ENCODE measurements at places on chromosomes 11 and 22.

GRCh38 chr11:128948583-128948982, 5.9 kb upstream of the TP53AIP1 start:
- DNase-seq: no peak

DNA sequence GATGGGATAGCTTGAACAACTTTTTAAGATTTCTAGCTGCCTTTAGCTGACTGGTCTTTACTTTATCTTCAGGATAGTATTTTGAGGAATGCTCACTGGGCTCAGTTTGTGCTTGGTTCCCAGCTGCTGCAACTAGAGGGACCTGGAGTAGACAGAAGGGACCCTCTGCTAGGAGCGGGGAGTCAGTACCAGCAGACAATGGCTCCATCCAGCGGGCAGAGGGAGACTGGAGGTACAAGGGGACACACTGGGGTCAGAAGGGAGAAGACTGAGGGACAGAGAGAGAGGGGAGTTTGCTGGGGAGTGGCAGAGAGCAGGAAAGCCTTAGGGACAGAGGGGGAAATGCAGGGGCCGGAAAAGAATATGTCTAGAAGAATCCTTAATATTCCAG, 22.0 kb upstream of the ACER3 start:
- DNase-seq: peak; percentile 21

DNA sequence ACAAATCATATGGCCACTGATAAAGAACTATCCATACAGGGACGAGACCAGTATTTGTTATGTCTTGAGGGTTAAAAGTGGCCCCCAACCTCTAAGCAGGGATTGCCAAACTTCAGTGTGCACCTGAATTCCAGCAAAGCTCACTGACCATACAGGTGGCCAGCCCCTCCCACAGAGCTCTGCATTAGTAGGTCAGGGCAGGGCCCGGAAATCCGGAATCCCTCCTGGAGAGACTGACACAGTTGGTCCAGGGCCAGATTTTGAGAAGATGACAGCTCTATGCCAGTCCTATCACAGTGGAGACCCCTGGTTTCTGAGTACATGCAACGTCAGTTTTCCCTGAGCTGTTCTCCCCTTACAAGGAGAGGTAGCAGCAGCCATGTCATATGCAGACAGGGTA, 20.8 kb downstream of the VPS37C start:
- no peak for DNase-seq

DNA sequence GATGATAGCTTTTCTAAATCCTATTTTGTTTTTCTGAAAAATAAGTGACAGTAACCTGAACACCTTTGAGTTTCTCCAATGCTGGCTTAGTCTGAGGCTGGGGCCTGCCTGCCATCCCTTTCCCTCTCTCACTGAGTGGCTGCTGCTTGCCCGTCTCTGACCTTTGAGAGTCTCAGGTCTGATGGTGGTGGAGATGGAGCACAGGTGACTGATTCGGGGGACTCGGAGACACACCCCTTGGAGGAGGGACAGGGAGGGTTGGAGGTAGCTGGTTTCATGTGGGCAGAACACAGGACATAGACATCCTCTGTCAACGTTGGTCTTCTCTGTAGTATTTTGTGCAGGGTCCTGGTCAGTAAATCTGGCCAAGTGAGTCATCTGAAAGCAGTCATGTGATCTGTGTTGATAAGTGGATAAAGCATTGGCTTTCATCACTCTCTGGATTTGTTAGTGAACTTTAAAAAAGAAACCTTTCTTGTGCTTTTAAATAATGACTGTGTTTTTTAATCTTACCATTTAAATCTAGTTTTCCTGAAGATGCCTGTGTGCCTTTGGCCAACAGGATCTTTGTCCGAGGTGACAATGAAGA, 47.1 kb upstream of the CLDN5 start:
- no peak for DNase-seq

GRCh38 chr11:62958547-62959421, 26.0 kb downstream of the SLC22A6 start:
- peak; percentile 22 for DNase-seq

GRCh38 chr22:45969414-45969799, 7.6 kb downstream of the WNT7B start:
- peak; percentile 10 for DNase-seq

- DNase-seq: no peak
Observed at GRCh38 chr11:6686006-6686405, 2.9 kb upstream of the MRPL17 start.

- DNase-seq: no peak
Observed at GRCh38 chr11:92480499-92480898, 255.9 kb downstream of the FAT3 start.

DNA sequence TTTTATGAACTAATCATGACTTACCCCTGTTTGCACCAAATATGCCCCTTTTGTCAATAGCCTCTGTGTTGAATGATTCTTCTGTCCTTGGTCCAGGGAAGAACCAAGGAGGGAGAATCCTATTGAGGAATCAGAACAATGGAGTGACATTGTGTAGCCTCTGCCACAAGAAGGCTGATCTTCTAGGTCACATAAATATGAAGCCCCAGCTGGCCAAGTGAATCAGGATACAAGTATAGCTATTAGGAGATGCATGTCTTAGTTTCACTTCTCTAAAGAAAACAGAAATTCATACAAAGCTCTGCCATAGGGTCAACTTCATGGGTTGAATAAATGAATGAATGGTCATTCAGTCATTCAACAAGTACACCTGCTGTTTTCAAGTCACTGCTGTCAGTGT, 118.2 kb upstream of the BLID start:
- DNase-seq: no peak

DNA sequence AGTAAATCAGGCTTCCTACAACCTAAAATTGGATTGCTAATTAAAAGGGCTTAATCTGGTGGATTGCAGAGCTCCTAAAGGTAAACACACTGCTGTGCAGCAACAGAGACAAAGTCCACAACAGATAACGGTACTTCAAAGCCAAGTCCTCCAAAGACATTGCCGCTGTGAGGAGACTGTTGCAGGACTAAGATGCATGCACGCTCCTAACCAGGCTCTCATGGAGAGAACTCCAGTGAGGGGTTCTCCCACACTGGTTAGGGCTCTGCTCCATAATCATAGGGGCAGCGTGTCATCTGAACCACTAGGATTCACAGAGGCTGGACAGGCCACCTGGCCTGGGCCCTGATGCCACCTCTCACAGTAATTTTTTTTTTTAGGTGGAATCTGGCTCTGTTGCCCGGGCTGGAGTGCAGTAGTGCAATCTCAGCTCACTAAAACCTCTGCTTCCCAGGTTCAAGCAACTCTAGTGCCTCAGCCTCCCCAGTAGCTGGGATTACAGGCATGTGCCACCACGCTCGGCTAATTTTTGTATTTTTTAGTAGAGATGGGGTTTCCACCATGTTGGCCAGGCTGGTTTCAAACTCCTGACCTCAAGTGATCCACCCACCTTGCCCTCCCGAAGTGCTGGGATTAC, 56.9 kb upstream of the ARFGAP3 start:
- DNase-seq: no peak

DNA sequence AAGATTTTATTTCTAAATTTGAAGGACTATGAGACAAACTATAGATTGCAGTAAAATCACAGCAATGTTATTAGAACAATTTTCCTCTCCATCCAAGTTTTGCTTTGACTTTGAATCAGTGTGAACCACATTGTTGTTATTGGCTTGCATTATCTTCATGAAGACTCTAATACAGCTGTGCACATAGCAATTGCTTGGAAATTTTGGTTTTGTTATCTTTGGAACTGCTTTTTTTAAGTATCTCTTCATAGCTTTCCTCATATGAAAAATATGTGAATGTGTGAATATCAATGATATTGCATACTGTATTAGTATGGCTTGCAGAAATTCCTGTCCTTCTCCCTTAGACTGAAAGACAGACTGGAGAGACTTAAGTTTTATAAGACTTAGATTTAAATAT, 666.6 kb downstream of the LUZP2 start:
- DNase-seq: no peak

DNA sequence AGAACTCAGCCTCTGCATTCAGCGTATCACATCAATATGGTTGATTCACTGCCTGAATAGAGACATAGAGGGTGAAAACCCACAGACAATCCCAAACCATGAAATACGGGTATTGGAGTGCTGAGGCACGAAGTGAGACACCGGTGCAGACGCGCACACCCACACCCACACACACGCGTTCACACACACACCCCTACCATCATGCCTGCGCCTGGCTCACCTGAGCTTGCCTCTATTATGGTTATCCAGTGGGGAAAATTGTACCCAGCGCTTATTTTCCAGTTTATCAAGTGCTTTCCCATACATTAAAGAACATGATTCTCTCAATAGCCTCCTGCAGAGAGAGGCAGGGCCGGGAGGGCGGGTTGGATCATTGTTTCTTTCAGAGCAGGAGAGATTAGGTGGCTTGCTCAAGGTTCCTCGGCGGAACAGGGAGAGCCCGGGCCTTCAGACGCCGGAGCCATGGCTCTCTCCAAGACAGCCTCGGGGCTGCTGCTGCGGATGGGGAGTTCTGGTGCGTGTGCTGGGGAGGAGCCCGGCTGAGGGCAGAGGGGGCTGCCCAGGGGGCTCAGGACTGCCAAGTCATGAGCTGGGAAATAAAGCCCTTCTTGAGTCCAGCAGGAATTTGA, 78.9 kb upstream of the THY1 start:
- DNase-seq: no peak

GRCh38 chr11:77502346-77502905, 28.5 kb upstream of the PAK1 start:
- no peak for DNase-seq

GRCh38 chr11:33828604-33829429, 54.5 kb upstream of the FBXO3 start:
- peak; percentile 31 for DNase-seq

DNA sequence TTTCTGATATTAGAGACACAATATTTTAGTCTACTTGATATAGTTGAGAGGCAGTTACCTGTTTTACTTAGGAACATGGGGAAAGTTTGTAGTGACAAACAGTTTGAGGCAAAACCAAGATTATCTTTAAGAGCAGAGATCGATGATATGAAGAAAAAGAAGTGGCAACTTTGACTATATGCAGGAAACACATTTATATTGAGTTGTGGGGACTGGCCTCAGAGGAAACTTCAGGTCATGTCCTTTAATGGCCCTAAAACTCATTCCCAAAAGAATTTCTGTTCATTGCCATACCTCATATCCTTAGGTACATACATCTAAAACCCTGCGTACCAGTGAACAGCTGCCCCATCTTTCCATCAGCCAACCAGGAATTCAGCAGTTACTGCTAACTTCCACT, 4.5 kb downstream of the HBG1 start:
- no peak for DNase-seq

- no peak for DNase-seq
Observed at GRCh38 chr11:70117567-70118145, 39.5 kb downstream of the ANO1 start.

DNA sequence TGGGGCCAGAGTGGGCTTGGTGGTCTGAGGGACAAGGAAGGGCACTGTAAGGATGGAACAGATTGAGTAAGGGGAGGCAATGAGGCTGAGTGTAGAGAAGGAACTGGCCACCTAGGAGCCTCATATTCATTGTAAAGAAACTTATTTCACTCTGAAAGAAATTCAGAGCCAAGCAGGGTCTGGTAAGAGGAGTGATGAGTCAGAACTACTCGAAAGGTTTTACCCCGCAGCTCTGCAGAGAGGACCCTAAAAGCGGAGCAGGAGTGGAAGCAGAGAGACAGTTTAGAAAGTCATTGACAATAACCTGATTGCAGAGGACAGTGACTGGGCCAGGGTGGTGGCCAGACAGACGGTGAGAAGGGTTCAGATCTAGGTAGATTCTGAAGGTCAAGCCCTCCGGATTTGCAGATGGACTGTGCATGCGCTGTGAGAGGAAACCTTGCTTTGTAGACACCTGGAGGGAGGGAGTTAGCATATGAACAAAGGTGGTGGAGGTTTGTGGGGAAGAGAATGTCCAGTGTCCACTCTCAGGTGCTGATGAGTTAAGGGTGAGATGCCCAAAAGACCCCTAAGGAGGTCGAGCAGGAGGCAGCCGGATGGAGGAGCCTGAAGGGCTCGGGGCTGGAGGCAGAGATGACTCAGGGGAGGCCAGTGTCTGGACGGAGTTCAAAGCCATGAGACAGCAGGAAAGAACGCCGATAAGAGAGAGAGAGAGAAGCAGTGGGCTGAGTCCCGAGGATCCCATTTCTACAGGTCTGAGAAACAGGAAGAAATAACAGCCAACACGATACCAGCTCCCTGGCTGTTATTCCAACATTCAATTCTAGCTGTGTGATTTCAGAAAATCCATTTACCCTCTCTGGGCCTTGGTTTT, 546.0 kb downstream of the BRD1 start:
- DNase-seq: no peak

GRCh38 chr11:104033561-104033960, 2.9 kb upstream of the DDI1 start:
- no peak for DNase-seq

DNA sequence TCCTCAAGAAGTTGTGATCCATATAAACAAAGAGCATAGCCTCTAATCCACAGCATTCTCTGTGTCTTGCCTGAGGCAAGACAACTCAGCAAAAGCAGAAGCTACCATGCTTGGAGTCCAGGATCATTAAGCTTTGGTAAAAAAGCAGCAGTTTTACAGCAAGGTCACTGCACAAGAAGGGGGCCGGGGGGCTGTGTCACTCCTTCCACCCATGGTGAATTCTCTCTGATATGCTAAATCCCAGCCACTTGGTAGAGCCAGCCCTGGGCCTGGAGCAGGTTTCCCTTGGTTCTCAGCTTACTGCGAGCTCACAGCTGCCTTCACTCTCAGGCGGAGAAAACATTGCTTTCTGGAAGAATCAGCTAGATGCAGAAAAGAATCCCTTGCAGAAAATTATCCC, 144.7 kb downstream of the TENM4 start:
- no peak for DNase-seq

DNA sequence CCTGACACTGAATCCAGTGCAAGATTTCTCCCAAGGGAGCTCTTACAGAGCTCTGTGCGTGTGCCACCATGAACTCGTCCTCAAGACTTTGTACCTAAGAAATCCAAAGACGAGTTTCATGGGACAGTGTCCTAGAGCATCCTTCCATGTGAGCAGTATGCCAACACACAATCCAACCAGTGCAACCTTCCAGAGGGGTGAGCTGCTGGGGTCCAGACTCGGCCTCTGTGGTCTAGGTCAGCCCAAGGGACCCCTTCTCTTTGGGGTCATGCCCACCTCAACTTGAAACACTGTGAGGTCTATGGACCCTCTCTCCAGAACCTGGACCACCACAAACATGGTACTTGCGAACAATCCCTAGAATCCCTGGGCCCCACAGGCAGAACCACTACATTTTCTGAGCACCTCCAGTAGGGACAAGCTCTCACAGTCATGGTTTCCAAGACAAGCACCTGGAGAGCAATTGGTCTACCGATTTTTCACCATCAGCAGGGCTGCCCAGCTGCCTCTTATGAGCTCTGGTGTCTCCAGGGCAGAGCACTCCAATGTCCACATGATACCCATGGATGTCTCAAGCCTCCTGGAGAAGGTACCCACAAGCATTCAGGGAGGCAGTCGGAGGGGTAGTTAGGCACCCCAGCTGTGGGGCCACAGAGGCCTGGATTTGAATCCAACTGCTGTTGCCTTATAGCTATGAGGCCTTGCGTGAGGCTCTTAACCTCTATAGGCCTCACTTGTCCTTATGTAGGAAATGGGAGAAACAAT, 7.7 kb downstream of the CHST1 start:
- DNase-seq: peak; percentile 10
